ENCODE measurements at places on chromosomes 7 and 10.

DNA sequence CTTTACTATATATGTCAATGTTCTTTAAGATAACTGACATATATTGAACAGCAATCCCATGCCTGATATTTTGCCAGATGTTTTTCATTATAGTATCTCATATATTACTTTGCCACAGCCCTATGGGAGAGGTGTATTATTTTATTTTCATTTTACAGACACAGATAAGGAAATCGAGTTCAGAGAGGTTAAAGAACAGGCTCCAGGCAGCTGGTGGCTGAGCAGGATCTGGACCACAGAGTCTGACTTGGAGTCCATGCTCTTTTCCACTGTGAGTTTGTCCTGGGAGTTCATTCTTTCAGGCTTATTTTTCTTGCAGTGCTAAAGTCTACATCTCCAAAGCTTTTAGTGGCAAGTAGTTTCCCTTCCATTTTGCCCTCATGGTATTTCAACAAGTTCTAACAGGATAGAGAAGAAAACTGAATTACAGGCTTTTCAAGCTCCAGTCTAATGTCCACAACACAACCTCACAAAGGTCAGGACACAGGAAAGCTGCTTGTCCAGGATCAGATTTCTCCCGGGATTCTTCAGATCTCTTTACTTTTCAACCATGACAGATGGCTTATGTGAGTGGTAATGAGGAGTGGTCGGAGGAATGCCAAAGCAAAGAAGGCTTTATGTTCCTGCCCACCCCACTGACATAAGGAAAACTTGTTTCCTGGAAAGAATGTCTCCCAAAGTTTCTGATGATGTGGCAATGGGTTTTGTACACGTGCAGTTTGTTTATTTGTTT lies 13.1 kb upstream of the SLC35B4 start:
- no peak for DNase-seq

- DNase-seq = peak; percentile 32
Observed at GRCh38 chr7:103524042-103524907, 78.3 kb upstream of the SLC26A5 start.

DNA sequence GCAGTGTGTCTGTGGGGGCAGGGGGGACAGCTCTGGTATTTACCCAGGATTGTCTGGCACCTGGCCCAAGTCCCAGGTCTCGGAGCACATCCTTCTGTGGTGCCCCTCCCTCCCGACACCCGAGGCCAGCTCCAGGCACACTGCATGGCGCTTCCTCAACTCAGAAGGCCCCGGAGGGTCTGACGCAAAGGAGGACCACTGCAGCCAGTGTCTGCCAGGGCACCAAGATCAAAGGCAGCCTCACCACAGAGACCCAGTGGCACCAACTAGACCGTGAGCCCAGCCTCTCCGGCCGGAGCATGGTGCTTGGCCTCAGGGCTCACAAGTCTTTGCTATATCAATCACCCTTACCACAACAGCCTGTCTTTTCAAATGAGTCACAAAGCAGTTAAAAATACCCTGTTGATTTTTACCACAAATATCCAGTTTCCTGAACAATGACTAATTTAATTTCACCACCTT lies 99.3 kb upstream of the DDC start:
- DNase-seq = no peak

GRCh38 chr10:44828508-44829142 lies 82.5 kb upstream of the TMEM72 start:
- DNase-seq = no peak

DNA sequence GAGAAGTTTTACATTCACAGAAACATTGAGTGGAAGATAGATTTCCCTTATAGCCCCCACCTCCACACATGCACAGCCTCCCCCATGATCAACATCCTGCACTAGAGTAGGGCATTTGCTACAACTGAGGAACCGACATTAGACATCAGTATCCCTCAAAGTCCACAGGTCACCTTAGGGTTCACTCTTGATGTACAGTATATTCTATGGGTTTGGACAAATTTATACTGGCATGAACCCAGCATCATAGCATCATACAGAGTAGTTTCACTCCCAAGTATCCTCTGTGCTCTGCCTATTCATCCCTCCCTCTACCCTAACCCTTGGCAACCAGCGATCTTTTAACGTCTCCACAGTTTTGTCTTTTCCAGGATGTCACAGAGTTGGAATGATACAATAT lies 64.4 kb downstream of the VSTM4 start:
- DNase-seq = no peak

GRCh38 chr7:1856161-1856887 lies 186.2 kb downstream of the ELFN1 start:
- DNase-seq = no peak

Data from SHP77 (cell line).